ENCODE measurements at places on chromosomes 2 and 18.

DNA sequence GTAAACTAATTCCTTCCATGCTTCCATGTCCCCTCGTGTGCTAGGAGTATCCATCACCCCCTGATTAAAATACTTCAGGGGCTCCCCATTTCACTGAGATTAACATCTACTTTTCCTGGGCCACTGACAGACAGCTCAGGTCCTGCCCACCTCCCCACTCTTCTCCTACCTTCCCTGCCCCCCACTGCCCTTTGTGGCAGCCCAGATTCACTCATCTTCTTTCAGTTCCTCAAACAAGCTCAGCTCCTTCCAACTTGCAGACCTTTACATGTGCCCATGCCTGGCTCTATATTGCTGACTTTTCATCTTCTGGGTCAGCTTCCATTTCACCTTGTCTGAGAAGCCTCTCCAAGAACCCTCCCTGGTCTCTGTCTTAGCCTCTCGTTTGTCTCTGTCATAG is 12.0 kb downstream of the RUFY4 start:
- DNase-seq, result no peak

- no peak for DNase-seq
Measured at GRCh38 chr2:239563561-239563960, 162.7 kb upstream of the HDAC4 start.

DNA sequence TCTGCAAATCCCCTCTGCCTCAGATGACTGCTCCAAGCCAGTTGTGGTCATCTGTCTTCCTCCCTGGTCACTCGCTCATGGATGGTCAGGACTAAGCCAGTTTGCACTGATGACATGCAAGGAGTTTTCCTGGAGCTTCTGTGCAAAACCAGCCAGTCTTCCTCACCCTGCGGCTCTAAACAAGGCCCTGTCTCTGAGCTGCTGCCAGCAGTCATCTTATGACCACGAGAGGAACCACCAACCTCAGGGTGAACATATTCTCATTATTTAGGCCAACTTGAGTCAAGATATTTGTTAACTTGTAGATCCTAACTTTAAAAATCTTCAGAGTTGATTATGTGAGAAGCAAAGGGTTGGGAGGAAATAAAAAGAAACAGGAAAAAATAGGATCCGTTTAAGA is 119.9 kb upstream of the CAB39 start:
- DNase-seq, result no peak

- DNase-seq, result no peak
Measured at GRCh38 chr2:3326182-3326537, 51.5 kb downstream of the EIPR1 start.

- DNase-seq, result no peak
Measured at GRCh38 chr2:119647440-119648169, 31.4 kb upstream of the TMEM177 start.

GRCh38 chr18:23384778-23385736 is 68.0 kb upstream of the RIOK3 start:
- DNase-seq, result no peak

DNA sequence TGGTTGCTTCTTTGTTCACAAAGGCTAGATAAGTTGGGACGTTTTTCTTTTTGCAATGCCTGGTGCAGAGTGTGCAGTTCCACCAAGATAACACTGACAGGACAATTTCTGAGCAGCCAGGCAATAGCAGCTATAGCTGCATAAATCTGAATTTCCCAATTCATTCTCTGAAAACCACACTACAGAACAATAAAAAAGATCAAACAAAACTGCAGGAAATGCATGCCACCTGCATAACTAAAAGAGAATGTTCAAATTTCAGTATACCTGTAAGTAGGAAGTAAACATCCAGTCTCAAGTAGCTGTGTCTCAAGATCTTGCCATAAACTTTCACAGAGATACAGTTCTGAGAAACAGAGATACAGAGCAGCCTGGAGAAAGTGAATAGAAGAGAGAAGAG is 5.3 kb upstream of the KCTD18 start:
- DNase-seq, result peak; percentile 78

DNA sequence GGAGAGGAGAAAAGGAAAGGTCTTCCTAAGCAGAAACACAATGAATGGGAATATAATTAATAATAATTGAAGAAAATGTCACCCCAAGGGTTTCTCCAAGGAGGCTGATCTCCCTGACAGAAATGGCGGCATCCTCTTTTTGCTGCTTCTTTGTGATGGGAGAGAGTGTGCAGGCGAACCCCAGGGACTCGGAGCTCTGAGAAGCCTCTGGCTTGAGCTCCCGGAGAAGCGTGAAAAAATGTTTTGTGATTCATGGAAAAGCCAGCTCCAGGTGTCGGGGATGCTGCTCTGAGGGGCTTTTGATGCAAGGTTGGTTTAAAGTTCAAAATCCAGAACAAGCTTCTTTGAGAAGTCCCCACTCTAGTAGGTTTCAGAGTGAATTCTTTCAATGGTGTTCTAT is 91.0 kb downstream of the VWA3B start:
- DNase-seq, result no peak

GRCh38 chr18:12281861-12282260 is 26.2 kb upstream of the TUBB6 start:
- no peak for DNase-seq

GRCh38 chr18:68426731-68427315 is 288.1 kb downstream of the TMX3 start:
- no peak for DNase-seq

- DNase-seq, result no peak
Measured at GRCh38 chr2:25367296-25367695, 25.6 kb upstream of the DNMT3A start.

DNA sequence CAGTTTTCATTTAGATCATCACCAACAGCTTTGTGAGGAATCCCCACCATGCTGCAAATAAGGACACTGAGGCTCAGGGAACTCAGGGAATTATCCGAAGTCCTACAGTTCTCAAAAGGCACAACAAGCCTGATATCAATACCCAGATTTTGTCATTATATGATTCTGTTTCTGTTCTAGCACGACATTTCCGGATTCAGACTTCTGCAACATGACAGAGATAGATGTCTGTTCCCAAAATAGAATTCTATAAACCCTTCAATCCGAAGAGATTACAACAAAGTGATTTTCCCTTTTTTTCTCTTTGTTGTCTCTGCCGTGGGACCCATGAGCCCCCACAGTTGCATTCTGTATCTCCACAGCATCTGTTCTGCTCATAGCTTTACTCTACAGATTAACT is 72.0 kb downstream of the DOCK10 start:
- DNase-seq, result no peak

DNA sequence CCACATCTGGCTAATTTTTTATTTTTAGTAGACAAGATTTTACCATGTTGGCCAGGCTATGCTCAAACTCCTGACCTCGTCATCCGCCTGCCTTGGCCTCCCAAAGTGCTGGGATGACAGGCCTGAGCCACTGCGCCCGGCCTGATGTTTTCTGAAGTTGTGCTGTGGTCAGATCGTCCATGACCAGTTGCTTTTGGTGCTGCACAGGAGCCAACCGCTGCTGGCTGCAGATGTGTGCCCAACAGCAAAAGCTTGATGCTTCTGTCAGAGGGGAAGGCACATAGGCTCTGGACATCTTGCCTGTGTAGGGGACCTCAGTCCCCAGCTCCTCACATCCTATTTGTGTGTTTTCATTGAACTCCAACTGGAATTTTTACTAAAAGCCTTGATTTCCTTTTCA is 218.3 kb downstream of the AGAP1 start:
- DNase-seq, result no peak

DNA sequence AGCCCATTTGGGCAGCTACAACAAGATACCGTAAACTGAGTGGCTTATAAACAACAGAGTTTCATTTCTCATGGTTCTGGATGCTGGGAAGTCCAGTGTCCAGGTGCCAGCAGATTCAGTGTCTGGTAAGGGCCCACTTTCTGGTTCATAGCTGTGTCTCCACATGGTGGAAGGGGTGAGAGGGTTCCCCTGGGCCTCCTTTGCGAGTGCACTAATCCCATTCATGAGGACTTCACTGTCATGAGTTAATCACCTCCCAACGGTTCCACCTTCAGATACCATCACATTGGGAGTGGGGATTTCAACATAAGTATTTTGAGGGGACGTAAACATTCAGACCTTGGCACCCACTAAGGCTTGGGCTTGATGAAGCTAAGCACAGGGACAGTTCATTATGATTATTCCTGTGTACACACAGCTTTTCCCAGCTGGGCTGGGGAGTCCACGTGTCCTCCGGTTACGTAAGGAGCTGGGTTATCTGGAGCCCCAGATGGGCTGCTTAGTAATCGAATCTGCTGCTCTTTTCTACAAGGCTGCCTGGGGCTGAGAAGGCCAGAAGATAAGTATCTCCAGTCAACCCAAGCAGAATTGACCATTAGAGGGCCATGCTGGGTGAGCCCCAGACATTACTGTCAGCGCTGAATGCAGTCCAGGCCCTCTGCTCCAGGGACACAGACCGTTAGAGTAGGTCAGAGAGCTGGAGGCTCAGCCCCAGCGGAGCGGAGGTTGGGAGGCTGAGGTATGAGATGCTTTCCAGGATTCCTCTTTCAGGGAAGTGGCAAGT is 42.7 kb downstream of the EPAS1 start:
- no peak for DNase-seq

DNA sequence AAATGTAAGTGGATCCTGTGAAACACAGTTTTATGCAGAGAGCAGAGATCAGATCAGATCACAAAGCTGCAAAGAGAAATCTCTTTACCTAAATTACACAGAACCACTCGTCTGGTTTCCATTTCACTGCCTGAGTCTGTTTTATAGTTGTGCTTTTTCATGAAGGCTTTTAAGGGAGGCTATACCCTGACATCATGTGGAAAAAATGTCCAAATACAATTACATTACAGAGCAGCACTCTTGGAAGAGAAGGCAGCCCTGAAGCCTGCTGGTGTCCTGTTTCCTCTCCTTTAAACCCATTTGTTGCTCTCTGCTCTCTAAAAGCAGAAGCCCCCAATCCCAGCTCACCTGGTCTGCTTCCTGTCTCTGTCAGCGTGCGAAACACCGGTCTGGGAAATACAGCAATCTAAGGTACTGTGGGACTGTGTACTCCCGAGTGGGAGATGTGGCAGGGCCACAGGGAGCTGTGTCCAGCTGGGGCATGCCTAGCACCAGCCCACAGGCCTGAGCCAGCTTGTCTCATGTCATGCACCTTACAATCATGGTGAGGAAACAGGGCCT is 24.8 kb upstream of the ZFP36L2 start:
- no peak for DNase-seq

DNA sequence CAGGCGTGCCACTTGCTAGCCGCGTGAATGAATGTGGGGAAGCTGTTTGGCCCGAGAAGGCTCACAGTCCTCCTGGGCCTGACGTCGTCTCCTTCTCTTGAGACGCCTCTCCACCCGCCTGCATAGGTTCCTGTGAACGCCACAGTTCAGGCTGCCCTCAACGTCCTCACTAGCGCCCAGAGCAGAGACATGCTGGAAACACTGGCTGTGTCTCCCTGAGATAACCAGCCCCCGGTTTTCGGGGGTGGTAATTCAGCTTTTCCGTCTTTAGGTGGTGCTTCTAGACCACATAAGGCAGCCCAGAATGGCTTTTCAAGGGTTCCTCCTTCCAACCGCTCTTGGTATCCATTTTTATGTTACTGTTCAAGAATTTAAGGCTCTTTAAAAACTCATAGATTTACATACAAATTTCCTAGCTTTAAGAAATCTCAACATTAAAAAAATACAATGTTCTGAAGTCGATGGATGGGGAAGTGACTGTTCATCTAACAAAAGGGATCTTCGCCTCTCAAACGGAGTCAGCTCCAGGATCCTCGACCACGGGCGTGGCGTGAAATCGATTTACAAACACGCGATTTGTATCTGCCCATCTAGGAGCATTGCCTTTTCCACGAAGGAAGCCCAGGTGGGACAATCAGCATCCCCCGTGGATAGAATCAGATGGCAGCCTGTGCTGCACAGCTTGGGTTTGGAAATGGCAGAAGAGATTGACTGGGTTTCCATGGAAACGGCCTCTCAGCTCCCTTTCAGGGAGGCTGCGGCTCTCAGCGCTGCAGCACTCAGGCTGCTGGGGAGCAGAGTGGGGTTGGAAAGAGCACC is 110.6 kb upstream of the PXDN start:
- no peak for DNase-seq

DNA sequence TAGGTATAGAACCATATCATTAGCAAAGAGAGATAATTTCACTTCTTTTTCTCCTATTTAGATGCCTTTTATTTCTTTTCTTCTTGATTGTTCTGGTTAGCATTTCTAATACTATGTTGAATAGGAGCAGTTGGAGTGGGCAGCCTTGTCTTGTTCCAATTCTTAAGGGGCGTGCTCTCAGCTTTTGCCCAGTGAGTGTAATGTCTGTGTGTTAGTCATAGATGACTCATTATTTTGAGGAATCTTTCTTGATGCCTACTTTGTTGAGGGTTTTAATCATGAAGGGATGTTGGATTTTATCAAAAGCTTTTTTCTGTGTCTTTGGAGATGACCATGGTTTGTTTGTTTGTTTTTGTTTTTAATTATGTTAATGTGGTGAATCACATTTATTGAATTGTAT is 1453.1 kb upstream of the SLC39A10 start:
- DNase-seq, result no peak

GRCh38 chr2:132598536-132598935 is 71.5 kb downstream of the LYPD1 start:
- no peak for DNase-seq

GRCh38 chr2:32696439-32696838 is 68.6 kb downstream of the TTC27 start:
- no peak for DNase-seq

DNA sequence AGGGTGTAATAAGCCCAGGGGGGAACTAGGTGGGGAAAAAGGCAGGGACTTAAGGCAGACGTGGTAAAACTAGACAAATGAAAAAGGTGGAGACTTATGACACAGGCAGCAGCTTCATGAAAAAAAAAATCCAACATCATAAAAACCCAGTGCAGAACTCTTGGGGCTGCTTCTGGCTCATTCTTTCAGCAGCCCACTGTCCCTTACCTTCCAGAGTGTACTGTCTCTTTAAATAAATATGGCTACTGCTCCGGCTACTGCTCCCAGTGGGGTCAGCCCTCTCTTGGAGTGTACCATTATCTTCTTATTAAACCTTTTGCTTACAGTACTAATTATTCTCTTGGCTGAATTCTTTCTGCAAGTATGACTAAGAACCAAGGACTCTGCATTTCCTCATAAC is 699.5 kb downstream of the DSC3 start:
- DNase-seq, result no peak

- DNase-seq, result no peak
Measured at GRCh38 chr18:45657357-45658335, 42.4 kb downstream of the SLC14A2 start.

GRCh38 chr2:59032499-59032898 is 791.4 kb upstream of the FANCL start:
- DNase-seq, result no peak

Data from thymus (tissue), 14 donors.